RCC 7860 (cell line): ENCODE measurements at places on chromosomes 13 and 19.

DNA sequence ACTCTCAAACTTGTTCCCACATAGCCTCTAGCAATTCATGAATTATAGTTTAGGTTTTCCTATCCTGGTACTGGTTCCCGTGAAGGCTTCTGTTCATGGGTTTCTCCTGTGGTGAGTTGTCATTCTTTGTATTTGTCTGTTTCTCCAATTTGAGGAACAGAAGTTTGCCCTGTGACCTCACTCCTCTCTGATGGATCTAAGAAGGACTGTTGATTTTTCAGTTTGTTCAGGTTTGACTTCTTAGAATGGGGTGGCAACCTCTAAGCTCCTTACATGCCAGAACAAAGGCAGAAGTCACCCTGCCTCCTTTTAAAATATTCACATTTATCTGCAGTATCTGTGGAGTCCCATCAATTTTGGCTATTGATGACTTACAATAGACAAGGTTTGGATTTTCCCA lies 354.0 kb downstream of the SPRY2 start:
- no peak for DNase-seq

DNA sequence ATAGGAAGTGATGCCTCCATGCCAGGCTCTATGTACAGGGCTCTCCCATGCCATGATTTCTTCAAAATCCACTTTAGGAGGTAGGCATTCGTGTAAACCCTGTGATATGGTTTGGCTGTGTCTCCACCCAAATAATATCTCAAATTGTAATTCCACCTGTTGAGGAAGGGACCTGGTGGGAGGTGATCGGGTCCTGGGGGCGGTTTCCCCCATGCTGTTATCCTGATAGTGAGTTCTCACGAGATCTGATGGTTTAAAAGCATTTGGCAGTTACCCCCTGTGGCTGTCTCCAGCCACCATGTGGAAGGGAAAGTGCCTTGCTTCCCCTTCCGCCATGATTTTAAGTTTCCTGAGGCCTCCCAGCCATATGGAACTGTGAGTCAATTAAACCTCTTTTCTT lies 8.1 kb downstream of the SARS2 start:
- no peak for DNase-seq

- no peak for DNase-seq
Measured at GRCh38 chr13:84923831-84924230, 875.4 kb downstream of the SLITRK6 start.

DNA sequence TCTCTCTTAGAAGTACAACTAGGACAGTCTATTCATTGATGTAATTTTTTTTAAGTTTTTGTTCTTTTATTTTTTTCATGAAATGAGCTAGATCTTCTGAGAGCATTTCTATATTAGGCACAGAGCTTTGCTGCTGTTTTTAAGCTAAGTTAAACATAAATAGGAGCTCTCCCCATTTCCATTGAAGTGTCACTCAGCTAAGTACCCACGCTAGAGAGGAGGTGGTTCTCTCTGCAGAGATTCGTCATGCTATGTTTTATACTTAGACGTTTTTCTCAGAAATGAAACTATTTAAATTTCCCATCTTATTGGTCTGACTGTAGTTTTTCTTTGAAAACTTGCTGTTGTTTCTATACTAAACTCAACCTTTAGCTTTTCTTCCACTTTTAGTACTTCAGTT lies 271.5 kb downstream of the PCDH9 start:
- no peak for DNase-seq

DNA sequence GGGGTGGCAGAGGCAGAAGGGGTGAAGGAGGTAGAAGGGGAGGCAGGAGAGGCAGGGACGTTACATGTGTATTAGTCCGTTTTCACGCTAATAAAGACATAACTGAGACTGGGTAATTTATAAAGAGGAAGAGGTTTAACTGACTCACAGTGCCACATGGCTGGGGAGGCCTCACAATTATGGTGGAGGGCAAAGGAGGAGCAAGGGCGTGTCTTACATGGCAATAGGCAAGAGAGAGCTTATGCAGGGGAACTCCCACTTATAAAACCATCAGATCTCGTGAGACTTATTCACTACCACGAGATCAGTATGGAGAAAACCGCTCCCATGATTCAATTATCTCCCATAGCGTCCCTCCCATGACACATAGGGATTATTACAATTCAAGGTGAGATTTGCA lies 19.0 kb upstream of the ACOD1 start:
- DNase-seq: no peak

DNA sequence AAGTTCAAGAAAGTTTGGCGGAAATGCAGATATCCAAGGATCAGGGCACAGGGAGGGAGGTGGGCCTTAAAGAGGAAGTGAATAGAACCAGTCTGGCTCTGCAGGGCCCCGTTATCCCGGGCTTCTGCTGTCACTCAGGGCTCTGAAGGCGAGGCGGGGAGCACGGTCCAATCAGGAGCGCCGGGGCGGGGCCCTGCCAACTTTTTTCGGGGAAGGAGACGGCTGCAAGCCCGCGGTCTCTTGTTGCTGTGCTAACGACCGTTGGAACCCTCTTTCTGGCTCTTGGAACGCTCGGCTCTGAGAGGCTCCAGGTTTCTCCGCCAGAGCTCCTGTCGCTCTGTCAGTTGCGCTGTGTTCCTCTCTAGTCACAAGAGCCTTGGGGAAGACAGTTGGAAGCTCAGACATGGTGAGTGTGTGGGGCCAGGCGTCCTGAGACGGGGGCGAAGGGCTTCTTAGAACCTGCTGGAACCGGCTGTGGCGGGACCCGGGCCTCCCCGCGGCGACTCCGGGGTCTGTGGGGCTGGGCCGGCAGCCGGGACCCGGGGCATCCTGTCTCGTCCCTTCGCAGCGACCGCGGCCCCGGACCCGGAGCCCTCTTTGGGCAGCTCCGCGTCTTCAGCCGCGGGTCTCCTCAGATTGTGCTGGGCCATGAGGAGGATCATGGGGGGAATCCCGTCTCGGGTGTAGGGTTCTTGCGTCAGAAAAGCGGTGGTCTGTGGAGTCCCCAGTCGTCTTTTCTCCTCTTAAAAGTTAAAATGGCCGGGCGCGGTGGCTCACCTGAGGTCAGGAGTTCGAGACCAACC lies 27.7 kb downstream of the ZNF844 start:
- peak; percentile 58 for DNase-seq

DNA sequence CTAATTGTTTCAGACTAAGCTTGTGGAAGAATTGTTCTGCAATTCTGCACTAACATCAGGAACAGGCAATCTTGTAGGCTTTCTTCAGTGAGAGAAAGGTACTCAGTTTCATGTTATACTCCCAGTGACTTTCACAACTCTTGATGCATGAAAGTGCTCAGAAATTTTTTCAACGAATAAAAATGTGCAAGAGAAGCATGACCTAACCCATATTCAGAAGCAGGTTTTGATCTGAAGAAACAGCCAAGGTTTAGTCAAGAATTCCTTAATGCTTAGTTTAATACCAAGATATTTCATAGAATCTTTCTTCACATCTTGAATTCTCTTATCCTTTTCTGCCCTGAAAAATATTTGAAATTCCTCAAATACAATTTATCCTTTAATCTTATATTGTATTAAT lies 197.2 kb upstream of the CSNK1A1L start:
- no peak for DNase-seq

DNA sequence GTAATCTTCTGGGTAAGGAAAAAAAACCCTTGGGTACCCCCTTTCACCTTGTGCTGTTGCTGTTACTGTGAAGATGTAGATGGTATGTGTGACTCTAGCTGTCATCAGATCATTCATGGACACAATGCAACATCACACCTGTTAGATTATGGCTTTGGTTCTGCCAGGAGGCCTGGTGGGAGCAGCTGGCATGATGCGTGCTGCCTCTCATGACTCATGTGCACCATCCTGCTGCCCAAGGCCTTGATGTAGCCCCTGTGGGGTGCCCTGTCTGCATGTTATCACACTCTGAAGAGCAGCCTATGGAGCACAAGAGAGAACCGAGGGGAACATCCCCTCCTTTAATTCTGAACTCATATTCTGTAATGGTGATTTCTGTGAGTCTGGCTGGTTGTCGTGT lies 57.7 kb upstream of the TEX29 start:
- no peak for DNase-seq

- DNase-seq: no peak
Measured at GRCh38 chr19:48737360-48737998, 2.9 kb downstream of the RASIP1 start.

- DNase-seq: no peak
Measured at GRCh38 chr13:78586706-78587105, 16.6 kb downstream of the POU4F1 start.

GRCh38 chr19:40225440-40226305 lies 816 bp downstream of the CCNP start:
- no peak for DNase-seq

DNA sequence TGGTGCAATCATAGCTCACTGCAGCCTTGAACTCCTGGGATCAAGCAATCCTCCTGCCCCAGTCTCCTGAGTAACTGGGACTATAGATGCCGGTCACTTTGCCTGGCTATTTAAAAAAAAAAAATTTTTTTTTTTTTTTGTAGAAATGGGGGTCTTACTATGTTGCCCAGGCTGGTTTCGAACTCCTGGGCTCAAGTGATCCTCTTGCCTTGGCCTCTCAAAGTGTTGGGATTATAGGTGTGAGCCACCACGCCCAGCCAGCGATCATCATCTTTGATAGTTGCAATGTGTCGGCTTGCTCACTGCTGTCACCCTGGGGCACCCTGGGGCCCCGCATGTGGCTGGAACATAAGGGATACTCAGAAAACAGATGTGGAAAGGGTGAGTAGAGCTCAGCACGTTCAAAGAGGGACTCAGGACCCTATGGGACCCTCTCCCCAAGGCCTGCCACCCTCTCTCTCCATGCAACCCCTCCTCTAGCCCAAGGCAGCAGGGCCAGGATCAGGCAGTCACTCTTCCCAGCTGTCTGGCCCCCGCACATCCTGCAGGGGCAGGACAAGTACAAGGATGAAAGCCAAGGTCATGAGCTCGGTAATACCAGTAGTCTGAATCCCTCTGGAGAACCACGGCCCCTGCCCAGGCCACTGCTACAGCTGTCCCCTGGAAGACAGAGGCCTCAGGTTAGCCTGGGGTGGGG lies 6.5 kb upstream of the CCL25 start:
- DNase-seq: no peak

GRCh38 chr19:40281381-40282208 lies 3.5 kb downstream of the AKT2 start:
- no peak for DNase-seq

- no peak for DNase-seq
Measured at GRCh38 chr19:53183146-53183764, 9.9 kb downstream of the ZNF665 start.

DNA sequence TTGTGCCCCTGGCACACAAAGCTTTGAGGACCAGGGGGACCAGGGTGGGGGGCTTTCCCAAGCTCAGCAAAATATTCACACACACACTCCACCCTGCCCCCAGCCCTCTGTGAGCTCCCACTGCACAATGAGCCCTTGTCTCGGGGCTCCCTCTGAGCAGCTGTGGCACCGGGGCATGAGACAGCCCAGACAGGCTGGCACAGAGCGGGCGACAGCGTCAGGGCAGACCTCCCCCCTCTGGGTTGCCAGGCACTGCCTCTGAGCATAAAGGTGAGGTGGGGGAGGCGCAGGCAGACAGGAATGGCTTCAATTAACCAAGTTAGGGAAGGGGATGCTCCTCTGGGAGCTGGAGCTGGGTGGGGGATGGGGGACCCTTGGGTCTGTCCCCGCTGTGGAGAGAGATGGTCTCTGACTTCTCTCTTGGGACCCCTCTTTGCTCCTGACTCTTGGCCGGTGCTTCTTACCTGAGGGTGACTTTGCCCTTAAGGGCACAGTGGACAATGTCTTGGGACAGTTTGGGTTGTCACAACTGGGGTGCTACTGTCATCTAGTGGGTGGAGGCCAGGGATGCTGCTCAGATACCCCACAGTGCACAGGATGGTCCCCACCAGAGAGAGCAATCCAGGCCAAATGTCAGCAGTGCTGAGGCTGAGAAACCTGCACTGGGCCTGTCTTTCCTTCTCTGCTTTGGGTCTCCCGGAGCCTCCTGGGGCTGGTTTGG lies 30.3 kb downstream of the LYL1 start:
- no peak for DNase-seq

DNA sequence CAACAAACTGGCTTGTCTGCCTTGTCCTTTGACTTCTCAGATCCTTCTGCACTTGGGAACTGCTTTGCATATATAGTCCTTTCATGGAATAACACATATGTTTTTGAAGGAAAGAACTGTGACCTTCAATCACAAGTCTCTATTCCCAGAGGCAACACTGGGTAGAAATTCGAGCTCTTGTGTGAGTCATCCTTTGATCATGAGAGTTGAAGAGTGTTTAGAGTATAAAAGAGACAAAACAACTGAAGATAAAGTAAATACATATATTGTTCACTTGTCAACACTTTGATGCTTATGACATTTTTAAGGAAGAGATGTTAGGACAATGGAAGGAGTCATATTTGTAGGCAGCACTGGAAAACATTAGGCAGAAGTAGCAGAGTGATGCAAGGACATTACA lies 5.2 kb upstream of the OR7A5 start:
- no peak for DNase-seq

DNA sequence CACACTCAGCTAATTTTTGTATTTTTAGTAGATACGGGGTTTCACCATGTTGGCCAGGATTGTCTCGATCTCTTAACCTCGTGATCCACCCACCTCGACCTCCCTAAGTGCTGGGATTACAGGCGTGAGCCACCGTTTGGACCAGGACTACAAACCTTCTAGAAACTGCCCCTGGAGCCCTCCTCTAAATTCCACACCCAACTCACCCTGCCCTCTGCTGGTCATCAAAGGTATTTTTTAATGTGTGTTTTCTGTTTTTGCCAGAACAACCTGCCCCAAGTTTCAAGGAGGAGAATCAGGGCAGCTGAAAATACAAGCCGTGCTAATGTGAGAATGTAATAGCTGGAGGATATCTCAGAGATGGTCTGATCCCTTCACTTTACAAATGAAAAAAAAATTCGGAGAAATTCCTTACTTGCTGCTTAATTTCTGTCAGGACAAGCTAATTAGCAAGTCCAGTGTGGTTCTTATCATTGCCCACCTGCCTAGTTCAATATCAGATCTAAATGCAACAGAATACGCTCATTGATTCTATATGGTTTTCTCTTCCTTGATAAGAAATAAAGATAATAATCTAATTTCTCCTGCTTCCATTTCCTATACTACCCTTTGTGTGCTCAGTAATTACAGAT lies 4.1 kb downstream of the ATP8A2 start:
- DNase-seq: no peak

GRCh38 chr19:11226716-11227166 lies 12.7 kb upstream of the ANGPTL8 start:
- DNase-seq: no peak

DNA sequence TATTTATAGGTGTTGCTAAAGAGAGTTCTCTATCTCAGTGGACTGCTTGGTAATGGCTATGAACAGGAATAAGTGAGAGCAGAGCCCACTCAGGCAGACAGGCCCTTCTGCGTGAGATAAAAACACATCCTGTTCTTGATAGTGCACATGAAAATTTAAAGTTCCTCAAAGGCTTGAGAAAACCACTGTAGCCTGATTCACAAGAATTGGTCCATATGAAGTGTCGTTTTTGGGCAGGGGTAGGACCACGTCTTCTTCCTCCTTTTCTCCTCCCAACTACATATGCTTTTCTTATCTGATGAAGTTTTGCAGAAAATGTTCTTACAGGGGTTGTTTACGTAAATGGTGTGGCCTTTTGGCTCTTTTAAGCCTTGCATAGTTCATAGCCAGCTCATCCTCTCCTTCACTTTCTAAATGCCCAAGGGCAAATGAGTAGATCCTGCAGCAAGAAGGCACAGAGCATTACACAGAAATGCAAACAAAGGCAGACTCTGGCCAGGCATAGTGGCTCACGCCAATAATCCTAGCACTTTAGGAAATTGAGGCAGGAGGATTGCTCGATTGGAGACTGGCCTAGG lies 53.8 kb downstream of the RNF6 start:
- no peak for DNase-seq
